ENCODE measurements at places on chromosomes 7 and 10.

- DNase-seq, result no peak
These were observed 205.8 kb downstream of the FRMD4A start for GRCh38 chr10:14124941-14125340.

- DNase-seq, result no peak
These were observed 59.7 kb downstream of the PROSER2 start for GRCh38 chr10:11882646-11883375.

DNA sequence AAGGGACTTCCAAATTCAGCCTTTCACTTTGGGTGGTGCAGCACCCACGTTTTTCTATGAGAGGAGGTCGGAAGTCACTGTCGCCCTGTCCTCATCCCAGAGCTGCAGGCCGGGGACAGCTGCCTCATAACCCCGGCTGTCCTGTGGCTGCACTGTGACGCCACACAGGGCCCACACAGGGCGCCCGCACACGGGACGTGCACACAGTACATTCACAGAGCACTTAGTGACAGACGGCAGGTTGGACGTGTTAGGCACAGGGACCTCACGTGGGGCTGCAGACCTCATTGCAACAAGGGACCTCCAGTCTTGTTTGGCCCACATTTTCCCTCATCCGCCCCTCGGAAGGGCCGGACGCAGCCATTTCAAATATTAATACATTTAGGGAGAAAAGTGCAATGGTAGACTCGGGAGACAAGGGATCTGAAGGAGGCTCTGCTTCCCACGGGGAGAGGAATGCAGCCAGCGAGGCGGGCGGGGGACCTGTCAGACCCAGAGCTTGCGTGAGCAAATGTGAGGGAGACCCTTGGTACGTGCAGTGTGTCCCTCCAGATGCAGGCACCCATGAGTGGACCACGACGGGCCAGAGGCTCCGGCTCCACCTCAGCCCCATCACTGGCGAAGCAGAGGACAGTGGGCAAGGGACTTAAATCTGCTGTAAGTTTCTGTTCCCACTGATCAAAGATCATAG, 86.7 kb downstream of the VOPP1 start:
- DNase-seq, result no peak

- no peak for DNase-seq
These were observed 86.0 kb downstream of the ARID5B start for GRCh38 chr10:61987537-61987936.

DNA sequence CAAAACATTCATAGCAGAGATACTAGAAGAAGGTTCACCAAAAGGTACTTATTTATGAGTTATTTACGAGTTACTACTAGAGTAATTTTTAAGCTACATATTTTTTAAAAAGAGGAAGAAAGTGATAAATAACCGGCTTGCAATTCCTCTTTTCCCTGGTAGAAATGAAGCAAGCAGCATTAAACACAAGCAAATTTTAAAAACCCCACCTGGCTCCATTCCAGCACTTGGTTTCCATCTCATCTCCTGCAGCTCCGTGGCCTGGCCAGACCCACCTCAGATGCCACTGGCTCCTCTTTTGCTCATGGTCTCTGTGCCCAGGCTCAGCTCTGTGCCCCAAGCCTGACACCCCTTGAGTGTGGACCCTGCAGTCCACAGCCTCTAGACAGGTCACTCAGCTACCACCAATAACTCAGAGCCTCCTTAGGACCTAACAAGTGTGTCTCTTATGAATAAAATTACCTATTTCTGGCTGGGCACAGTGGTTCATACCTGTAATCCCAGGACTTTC, 479.5 kb downstream of the TNS3 start:
- DNase-seq, result no peak

DNA sequence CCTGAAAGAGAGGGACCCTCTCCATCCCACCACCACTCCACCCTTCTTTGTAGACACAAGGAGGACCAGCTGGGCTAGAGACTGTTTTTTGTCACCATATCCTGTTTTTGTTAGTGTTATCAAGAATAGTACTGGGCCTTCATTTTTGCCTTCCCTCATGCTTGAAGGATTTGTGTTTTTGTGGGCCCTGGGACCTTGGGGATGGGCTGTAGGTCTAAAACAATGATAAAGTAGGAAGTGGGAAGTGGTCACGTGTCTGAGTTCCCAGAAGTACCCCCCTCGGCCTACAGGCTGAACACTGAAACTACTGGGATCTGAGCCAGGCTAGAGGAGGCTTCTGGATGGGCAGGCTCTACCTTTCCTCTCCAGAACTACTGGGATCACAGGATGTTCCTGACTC, 8.9 kb downstream of the AGFG2 start:
- no peak for DNase-seq

GRCh38 chr7:122225874-122226273, 78.7 kb downstream of the FEZF1 start:
- DNase-seq, result no peak

DNA sequence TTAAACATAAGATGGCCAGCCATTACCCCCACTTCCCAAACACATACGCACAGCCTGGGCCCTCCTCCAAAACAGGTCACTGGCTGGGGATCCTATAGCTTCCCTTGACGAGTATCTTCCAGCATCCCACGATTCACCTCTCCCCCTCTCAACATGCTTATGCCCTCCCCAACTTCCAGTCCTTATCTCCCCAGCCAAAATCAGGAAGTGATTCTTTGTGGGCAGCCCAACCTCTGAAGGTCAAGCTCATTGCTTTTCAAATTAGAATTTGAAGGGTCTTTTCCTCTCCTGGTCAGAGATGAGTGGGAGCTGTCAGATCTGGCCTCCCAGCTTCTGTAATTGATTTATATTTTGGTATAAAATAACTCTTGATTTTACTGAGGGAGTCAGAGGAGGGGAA, 133.6 kb downstream of the ATXN7L1 start:
- no peak for DNase-seq

- DNase-seq, result no peak
These were observed 58.3 kb downstream of the SGMS1 start for GRCh38 chr10:50565301-50566083.

DNA sequence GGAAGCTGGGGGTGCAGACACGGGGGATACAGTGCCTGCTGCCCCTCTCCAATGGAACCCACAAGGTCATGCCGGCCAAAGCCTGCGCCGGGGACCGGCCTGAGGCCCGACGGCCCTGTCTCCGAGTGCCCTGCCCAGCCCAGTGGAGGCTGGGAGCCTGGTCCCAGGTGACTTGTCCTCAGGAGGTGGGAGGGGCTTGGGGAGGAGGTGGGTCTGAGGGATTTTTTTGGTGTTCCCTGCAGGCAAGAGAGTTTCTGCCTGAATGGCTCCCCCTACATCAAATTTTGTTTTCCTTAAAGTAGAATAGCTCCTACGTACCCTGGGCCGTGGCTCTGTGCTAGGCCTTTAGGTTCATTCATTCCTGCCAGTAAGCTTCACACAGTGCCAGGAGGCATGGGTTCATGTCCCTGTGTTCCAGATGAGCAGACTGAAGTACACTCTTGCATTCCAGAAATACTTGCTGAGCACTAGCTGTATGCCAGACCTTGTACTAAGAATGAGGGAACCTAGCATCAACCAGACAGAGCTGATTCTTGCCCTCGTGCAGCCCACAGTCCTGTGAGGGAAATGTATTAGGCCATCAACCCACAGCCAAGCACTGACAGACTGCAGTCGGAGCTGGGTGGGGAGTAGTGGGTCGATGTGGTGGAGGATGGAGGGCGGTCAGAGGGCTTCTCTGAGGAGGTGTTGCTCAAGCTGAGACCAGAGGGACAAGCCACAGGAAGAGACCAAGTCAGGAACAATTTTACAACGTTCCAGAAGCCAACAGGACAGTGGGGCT, 31.1 kb downstream of the TBATA start:
- DNase-seq, result no peak

GRCh38 chr10:92719991-92720830, 30.5 kb downstream of the HHEX start:
- no peak for DNase-seq

GRCh38 chr7:151886783-151887182, 9.9 kb upstream of the PRKAG2 start:
- no peak for DNase-seq
